ENCODE measurements at places on chromosomes 4 and X.

DNA sequence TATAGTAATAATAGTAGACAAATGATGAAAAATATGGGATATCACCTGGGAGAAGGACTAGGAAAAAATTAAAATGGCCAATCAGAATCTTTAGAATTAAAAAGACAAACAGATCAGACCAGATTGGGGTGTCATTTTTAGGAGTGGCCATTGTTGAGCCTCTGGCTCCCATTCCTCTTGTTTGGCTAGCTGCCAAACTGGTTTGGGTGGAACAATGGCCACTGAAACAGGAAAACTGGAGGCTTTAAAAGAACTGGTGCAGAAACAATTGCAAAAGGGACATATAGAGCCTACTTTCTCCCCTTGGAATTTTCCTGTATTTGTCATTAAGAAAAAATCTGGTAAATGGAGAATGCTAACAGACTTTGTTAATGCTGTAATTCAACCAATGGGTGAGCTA lies 294.8 kb upstream of the DKK2 start:
- DNase-seq, result no peak

DNA sequence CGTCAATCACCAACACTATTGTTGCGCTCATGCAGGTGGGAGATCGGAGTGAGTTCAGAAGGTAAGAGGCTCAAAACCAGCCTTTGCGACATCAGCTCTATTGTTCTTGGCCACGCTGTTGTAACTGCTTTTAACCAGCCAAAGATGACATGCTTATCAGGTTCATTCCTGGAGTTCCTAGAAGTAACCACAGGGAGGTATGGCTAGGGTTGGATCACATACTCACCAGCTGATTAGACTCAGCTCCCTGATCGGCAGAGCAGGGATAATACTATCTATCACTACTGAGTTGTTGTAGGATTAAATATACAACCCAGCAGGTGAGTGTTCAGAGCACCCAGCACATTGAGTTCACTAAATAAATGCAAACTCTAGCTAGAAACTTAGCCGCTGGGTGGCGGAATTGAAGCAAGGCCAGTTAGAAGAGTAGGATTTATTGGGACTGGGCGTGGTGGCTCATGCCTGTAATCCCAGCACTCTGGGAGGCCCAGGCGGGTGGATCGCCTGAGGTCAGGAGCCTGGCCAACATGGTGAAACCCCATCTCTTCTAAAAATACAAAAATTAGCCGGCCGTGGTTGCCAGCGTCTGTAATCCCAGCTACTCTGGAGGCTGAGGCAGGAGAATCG lies 12.4 kb downstream of the SLC34A2 start:
- no peak for DNase-seq

- DNase-seq, result no peak
These were observed 48.7 kb downstream of the ATP10D start for GRCh38 chr4:47533689-47534347.

DNA sequence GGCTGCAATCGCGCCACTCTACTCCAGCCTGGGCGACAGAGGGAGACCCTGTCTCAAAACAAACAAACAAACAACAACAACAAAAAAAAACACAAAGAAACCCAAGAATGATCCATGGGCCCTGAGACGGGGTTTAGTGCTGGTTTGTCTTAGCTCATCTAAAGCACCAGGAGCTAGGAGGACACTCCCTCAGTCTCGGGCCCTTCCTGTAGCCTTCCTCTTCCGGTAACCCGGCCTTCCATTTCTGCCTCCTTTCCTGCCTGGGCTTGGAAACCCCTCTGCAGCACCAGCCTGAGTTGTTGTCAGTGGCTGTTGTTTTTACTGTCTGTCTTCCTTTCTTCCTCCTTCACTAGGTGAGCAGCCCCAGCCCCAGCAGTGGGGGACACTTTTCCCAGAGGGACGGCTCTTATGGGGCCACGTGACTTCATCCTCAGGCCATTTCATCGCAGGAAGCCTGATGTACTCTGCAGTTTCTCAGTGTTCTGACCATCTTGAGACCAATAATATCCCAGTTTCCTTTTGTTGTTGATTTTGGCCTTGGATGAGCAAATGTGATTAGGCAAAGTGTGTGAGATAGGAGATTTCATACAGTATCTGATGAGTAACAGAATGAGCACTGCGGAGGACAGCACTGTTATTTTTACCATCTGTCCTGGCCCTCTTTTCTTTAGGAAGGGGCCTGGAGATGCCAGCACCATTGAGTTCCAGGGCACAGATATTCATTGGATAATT lies 90.1 kb downstream of the ANAPC4 start:
- DNase-seq, result no peak

GRCh38 chr4:54226404-54227255 lies 2.5 kb upstream of the PDGFRA start:
- no peak for DNase-seq

DNA sequence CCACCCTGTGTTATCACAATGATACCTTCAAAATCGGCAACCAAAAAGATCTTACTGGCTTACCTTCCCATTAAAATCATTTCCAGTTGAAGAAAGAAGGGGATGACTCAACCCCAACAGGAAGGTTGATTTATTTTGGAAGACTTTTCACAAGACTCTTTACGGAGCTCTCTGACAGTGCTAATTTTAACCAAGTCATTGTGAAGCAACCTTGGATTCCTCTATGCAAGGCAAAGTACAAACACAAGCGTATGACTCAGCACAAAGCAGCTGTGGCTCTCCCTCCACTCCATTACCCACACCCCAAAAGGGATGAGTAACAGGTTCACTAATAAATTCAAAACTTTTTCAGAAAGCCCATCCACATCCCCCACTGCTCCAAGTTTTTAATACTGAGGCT lies 213.8 kb upstream of the FGF13 start:
- DNase-seq, result no peak

- no peak for DNase-seq
These were observed 952 bp downstream of the ANOS1 start for GRCh38 chrX:8730812-8731558.

GRCh38 chrX:152872522-152872921 lies 25.3 kb upstream of the ZNF185 start:
- no peak for DNase-seq

GRCh38 chrX:45347877-45348276 lies 147.2 kb upstream of the DIPK2B start:
- no peak for DNase-seq

GRCh38 chr4:177105536-177105935 lies 204.1 kb upstream of the NEIL3 start:
- no peak for DNase-seq

- no peak for DNase-seq
These were observed 1.6 kb downstream of the APBB2 start for GRCh38 chr4:41212616-41213203.

- DNase-seq, result no peak
These were observed 864.3 kb upstream of the AGA start for GRCh38 chr4:178306565-178306964.

DNA sequence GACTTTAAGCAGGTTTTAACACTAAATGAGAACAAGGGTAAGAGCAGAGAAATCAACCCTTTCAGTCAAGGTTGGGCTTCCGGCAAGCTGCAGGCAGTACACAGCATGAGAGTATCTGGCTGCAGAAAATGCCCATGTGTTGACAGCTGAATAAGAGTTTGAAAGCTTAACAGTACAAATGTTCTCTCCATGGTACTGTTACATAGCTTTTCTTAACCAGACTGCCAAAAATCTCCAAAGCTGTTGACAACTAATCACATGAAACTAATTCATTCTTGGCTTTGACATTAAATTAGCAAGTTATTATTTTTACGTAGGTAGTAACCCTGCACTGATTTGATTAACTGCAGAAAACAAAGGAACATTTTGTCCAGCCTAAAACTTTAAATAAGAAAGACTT lies 153.5 kb downstream of the SLC10A7 start:
- no peak for DNase-seq

DNA sequence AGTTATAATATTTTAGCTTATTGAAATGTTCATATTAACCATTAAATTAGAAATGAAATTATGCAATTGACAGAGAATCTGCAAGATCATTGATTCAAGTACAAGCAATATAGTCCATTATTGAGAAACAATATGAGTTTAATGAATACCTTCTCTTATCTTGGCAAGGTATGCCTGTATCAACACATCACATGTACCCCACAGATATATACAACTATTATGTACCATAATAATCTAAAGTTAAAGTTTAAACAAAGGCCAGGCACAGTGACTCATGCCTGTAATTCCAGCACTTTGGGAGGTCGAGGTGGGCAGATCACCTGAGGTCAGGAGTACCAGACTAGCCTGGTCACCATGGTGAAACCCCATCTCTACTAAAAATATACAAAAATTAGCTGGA lies 514.7 kb downstream of the PCDH7 start:
- no peak for DNase-seq

- no peak for DNase-seq
These were observed 25.3 kb upstream of the SOD3 start for GRCh38 chr4:24770032-24770584.

- DNase-seq, result no peak
These were observed 14.6 kb upstream of the SLC25A4 start for GRCh38 chr4:185128272-185129119.

DNA sequence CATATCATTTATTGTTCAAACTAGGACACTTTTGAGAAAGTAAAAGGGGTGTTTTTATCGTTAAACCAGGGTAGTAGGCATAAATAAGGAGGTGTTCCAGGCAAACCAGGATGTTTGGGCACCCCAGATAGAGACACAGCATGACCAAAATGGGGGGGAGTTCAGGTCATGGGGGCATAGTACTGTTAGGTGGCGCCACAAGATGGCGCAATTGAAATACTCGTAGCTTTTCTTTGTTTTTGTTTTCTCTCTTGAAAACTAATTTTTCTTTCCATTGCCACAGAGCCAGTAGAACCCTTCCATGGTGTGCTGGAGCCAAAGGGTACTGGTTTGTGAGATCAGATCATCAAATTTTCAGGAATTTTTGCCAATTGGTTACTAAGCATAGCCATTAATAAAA lies 283.4 kb downstream of the BCOR start:
- DNase-seq, result no peak

- DNase-seq, result no peak
These were observed 1021.2 kb downstream of the PCDH7 start for GRCh38 chr4:31741326-31741725.

- DNase-seq, result no peak
These were observed 145.7 kb downstream of the AMMECR1 start for GRCh38 chrX:110172215-110172614.

GRCh38 chrX:11665168-11666111 lies at the start of gene ARHGAP6:
TSS of gene ARHGAP6 (minus strand) at chrX:11665920. CDS start at chrX:11664828, 1,092 bp downstream.
- no peak for DNase-seq

DNA sequence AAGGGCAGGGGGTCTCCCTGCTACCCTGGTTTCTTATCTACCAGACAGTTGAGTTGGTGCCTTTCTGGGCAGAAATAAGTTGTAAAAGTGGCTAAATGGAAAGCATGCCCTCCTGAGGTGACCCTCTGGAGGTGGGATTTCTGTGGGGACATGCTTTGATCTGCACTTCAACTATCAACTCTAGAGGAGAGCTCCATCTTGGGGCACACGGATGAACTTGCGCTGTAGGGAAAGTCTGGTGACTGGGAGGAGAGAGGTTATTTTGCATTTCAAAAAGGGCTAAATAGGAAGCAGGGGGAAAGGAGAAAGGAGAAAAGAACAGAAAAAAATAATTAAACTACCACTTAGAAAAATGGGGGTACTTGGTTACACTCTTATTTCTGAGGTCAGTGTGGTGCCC lies 12.7 kb upstream of the RHOXF2B start:
- DNase-seq, result no peak

DNA sequence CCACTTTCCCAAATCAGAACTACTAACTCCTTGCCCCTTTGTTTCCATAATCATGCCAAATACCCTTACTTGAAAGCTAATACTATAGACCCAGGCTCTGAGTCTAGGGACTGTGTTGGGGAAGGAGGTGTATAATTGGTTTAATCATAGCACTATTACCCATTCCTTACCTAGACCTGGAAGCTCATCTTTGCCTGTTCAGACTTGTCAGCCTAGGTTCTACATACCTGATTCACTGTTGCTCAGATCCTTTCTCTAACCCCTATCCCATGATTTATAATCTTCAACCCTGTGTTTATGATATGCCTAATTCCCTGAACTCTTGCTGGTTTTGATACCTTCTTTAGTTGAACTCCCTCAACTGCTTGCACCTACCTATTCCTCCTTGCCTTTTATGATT lies 123.1 kb upstream of the GRIA3 start:
- no peak for DNase-seq

- no peak for DNase-seq
These were observed 23.8 kb upstream of the HPSE start for GRCh38 chr4:83358410-83358809.

GRCh38 chr4:24881508-24882196 lies 31.2 kb downstream of the CCDC149 start:
- no peak for DNase-seq

DNA sequence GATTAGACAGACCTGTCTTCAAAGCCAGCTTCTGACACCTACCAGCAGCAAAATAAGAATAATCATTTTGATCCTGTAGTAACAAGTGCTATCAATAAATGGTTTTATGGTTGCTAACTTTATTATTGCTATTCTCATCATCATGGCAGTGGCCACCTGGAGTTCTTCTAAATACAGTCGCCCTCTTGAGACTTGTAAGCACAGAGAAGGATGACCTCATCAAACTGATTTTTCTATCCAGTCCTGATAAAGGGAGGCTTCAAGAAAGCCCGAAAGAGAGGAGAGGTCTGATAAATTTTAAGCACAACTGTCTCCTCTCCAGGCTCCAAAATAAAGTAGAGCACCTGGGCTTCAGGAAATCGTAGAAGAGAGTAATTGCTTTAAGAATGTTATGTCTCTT lies 286.4 kb downstream of the USP46 start:
- DNase-seq, result no peak

DNA sequence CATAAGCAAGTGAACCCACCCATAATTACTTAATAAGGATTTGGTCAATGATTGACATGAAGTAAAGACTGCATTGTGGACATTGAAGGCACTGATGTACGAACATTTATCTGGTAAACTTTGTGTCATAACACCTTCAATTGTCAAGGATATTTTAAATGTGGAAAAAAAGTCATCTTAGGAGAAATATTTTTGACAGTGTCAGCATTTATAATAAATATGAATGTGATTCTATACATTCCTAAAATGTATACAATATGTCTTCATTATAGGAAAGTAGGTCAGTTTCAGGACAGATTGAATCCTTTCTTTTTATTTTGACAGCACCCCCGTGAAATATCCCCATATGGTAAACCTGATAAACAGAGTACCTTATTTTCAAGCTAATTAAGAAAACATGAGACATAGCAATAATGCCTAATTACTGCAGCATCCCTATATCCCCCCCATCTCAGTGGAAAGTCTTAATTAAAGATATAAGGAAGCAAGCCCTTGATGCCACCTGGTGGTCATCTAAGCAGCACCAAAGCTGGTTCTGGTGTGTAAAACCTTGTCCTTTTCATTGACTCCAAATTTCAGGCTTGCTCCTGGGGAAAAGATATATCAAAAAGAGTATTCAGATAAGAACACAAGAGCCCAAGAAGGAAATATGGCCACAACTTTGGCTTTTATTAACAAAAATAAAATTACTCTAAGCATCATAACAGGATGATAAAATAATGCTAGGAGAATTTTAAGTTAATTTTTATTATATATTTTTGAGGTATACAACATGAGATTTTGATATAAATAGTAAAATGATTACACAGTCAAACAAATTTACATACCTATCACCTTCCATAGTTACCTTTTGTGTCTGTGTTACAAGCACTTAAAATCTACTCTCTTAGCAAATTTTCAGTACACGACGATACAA lies 379.7 kb downstream of the TLL1 start:
- no peak for DNase-seq
